ENCODE measurements at places on chromosomes 4 and X.

DNA sequence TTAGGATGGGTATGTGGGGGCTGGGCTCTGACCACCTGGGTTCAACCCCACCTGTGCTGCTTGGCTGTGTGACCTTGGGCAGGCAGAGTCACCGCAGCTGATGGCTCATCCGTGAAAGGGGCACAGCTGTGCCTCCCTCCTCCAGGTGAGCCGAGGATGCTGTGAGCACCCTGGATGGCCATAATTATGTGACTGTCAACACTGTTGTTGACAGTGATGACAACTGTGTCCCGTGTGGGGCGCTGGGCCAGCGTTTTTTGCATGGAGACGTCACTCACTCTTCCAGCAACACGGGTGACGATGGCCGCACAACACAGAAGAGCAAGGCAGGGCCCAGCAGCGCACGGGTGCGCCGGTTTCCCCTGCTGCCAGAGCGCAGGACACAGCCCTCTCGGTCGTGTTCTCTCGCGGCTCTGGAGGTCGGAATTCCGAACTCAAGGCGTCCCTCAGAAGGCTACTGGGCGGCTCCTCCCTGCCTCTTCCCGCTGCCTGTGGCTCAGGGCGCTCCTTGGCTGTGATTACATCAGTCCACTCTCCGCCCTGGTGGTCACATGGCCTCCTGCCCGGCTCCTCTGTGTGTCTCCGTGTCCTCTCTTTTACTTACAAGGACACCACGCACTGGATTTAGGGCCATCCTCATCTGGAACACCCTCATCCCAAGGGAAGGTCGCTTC, 1.3 kb downstream of the SH3TC1 start:
- peak; percentile 78 for DNase-seq

DNA sequence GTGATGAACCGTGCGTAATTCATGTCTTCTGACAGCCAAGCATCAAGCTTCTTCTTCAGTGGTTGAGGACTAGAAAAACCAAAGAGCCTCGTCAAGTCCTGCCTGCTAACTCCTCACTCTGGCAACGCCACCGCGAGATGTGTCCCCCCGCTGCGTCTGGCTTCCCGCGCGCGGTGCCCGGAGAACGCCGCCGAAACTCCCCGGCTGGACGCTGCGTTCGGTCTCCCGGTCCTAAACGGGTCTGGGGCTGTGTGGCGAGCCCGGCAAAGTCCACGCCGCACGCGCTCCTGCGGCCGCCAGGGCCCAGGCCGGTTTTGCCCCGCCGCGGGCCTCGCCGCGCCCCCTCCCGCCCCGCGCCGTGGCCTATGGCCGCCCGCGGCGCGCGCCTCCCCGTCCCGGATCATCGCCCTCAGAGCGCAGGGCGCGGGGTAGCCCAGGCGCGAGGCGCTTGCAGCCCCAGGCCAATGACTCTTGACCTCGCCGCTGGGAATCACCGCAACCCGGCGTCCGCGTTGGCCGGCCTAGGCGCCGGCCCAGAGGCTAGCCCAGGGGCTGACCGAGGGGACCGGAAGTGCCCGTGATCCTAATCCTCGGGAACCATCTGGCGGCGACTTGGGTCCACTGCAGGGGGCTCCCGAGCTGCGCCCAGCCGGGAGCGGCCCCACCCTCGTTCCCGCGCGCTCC, at the start of gene AADAT:
TSS of gene AADAT (minus strand) at position 289 of the 684 bp plus-strand sequence. CDS start at position 23, 266 bp downstream.
- peak; percentile 54 for DNase-seq

DNA sequence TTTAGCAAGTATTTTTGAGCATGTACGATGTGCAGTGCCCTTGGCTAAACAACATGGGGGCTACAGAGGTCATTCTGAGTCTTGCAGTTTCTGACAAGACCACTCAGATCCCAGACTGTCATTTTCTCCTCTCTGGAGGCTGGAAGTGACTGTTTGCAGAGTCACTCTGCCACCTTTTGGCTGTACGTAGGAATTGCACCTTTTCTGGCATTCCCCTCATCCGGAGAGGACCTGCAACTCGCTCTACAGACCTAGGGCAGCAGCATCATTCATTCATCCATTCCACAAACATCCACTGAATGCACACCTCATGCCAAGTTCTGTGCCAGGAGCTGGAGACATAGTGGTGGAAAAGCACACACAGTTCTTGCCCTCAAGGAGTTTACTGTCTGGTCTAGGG, 160.4 kb upstream of the GPR101 start:
- DNase-seq = no peak

DNA sequence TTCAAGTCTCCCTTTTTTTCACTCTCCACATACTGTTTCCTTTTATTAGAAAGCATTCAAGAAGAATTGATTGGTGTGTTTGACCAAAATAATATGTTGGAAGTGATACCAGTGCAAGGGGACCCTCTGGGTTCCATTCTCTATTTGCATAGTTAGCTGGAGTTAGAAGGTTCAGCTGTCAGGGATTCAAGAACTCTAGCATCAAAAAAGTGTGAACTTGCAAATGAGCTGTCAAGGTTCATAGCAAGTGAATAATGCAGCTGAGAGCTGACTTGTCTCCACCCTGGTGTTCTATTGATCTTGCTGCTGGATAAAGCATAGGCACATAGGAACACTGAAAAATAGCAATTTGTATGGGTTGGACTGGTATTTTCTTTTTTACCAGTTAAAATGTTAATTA, 73.2 kb downstream of the SORBS2 start:
- DNase-seq = no peak

DNA sequence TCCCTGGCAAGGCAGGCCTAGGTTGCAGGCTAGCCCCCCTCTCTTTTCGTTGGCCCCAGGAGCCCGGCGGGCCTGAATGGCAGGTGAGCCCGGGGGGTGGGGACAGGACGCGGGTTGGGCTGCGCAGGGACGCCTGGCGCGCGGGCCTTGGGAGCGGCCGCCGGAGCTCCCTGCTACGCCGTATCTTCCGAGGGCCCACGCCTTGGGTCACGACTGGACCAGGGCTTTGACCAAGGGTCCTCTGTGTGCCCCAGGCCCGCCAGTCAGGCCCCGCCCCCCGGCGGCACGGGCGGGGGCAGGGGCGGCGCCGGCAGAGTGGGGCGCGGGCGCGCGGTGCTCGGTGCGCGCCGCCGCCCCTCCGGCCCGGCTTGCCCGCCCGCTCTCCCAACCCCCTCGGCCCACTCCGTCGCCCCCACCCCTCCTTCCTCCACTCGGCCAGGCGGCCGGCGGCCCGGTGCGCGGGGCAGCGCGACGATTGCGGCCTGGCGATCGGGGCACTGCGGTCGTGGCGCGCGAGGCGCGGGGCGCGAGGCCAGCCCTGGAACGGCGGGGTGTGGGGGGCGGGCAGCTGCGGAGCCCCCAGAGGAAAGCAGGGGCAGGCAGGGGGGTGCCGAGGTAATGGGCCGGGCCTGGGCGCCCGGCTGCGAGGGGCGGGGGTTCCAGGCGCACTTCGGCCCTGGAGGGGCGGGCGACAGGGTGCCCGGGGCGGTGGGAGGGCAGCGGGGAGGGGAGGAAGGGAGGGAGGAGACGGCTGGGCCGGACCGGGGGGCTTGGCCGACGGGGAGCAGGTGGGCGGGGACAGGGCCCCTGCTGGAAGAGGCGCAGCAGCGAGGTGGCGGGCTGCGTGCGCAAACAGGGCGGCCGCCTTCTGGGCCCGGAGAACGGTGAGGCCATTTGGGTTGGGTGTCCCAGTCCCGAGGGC, at the start of gene PRRG3:
TSS of gene PRRG3 (plus strand) at position 798 of the 922 bp plus-strand sequence. CDS start 3,357 bp downstream, outside the sequence.
- DNase-seq = no peak

DNA sequence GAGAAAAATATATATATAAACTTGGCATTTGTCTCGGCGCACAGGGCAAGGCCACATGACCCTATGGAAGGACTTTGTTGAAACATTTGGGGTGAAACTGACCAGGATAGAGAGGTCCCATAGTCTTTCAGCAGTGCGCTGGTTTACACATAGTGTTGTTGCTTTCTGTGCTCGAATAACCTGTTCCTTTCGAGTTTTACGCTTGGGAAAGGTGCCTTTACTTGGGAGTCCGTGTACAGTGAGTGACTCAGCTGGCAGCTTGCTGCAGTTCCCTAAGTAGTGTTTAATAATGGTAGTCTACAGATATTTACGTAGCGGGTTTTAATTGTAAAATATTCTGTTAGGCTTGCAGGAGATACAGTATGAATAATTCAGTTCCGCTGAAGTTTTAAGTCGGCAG, 578 bp downstream of the APOOL start:
- peak; percentile 22 for DNase-seq

GRCh38 chrX:132483488-132483887, 5.3 kb downstream of the MBNL3 start:
- no peak for DNase-seq

DNA sequence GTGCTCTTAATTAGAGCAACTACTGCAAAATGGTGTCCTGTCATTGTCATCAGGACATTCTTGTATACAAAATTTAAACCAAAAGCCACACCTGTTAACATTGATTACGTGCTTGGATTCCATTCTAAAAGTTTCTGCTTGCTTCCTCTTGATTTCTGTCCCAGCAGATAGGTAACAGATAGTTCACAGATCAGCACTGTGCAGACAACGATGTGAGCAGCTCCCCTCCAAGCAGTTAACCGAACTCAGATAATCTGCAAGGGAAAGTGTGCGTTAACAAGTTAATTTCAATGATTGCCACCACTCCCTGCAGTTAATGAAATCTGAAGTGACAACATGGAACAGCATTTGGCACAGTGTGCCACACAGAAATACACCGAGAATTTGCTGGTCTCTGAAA, 54.4 kb upstream of the RELL1 start:
- no peak for DNase-seq

DNA sequence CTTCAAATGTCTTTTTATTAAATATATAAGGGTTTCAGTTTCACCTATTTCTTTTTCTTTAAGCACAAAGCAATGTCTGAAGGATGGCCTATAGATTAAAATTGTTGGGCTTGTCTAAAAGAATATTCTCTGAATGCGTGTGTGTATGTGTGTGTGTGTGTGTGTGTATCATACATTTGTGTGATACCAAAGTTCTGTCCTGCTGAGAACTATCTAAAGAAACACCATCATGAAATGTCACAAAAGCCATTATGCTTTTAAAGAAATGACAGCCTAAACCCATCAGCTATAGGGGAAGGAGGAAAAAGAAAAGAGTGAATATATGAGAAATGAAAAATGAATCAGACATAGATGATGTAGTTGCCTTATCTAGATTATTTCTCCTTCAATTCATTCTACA, 1501.5 kb upstream of the TENM3 start:
- no peak for DNase-seq

- peak; percentile 70 for DNase-seq
Observed at GRCh38 chr4:55161739-55162138, 36.3 kb upstream of the KDR start.

DNA sequence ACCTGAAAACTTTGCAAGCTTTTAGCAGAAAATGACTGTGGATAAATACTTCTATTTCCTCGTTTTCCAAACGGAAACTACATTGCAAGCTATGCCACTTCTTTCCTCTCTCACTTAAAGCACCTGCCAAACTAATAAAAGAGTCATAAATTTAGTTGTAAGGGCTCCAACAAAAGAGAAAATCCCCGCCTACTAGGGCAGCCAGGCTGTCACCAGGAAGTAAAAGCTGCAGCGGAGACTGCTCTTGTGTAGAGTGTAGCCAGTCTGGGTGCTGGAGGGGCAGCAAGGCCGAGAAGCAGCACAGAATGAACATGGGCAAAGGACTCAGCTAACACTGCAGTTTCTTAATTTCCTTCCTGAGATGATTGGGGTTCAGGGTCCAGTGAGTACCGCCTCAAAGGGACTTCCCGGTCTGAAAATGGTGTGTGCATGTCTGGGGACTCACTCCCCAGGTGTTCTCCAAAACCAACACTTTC, 89.3 kb upstream of the MAML3 start:
- DNase-seq = no peak

DNA sequence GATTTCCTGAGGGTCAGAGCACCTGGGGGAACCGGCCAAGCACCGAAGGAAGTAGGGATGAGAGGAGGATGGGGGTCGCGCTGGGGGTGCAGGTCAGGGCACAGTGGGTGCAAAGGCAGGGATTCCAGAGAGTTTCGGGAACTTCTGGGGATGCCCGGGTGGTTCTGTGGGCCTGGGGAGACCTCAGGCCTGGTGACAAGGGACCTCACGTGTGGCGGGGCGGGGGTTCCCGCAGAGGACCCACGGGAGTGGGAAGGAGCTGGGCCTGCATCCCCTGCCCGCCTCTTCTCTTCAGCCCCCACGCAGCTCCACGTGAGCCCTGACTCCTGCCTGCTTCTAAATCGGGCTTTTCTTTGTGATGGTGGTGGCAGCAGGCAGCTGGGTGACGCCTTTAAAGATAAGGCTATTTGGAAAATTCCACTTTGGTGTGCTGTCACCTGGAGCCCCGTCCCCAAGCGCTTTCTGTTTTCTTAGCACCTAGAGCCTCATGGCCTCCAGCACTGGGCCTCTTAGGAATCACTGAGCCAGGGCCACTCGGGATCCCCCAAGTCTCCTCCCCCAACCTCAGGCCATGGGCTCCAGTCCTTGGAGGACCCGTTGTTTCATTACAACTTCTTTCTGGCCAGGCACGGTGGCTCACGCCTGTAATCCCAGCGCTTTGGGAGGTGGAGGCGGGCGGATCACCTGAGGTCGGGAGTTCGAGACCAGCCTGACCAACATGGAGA, 7.1 kb upstream of the TBC1D14 start:
- no peak for DNase-seq

DNA sequence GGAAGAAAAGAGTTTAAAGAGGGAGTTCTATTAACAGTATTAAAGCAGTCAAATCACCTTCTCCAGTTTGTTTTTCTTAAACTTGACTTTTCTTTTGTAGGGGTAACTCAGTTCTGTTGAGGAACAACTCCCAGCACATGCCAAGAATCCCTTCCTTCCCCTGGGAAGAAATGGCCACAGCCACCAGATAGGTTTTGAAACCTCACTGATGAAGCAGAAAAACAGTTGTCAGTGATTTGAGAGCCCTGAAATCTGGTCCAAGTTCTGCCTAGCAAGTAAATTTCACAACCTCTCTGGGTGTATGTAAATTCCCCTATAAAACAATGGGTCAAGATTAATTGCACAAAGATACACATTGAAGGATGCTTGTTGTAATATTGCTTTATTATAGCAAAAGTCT, 167.1 kb downstream of the DHX15 start:
- no peak for DNase-seq

DNA sequence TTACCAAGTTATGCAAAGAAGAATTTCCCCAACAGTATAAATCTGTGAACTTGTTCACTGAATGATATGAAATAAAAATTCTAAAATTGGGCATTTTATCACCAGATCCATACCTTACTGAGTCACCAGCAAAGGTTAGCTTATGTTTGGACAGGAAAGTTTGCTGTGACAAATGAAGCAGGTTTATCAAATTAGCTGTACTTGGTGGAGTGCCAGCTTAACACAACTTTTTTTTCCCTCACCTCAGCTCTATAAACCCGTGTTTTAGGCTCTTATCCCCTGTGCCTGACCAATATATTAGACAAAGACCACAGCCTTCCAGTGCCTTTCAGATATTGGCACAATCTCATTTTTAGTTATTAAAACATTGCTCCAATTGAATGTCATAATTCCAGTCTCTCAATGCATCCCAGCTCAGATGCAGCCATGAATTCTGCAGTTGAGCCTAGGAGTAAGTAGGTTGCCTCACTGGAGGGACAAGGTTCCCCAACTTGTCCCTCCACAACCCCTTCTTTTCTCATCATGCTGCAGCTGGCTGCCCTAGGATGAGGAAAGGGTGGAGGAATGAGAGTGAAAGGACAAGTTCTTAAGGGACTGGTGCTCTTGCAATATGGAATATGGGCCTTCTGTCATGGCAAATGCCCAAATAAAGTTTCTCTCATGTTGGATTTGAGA, 27.0 kb upstream of the PDGFC start:
- DNase-seq = no peak
